Hematopoietic multipotent progenitor cell treated with erythropoietin and hydrocortisone succinate and interleukin-3 and kit ligand, for 17 days (in vitro differentiated cells): ENCODE measurements at places on chromosomes 6 and 20.

GRCh38 chr6:32151863-32152768, at the start of gene PRRT1:
Gene PRRT1 (minus strand): TSS chr6:32151939. CDS start chr6:32151827, 112 bp downstream.
- no peak for DNase-seq

- DNase-seq = no peak
Measured at GRCh38 chr20:10927011-10927583, 253.3 kb upstream of the JAG1 start.

DNA sequence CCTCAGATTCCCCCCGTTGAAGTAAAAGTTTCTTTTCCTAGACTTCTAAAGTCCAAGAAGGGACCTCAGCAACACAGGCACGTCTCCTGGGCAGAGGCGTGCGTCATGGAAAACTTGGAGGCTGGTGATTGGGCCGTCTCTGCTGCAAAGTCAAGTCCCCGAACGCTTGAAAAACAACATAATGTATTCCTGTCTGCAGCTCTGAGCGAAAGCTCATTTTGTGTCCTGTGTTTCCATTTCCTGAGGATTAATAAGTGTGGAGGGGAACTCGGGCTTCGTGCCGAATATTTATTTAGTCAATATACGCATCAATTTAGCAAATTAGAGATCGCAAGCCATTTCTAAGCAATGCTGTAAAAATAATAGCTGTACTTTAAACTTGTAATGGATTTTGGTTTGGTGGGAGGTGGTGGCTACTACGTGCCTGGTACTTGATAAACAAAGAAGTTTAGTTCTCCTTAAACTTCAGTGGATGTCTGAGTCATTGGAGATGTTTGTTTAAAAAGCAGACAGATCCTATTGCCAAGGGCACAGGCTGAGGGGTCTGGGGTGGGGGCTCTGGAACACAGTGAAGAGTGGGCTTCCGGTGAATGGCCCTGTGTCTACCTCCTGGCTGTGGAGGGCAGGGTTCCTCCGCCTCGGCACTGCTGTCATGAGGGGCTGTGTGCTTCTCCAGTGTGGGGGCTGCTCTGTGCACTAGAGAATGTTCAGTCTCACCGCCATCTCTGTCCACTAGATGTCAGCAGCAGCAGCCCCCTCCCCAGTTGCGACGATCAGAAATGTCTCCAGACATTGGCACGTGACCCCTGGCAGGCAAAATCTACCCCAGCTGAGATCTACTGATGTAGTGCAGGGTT, 21.8 kb downstream of the PCK1 start:
- DNase-seq = no peak

GRCh38 chr6:85346196-85346595, 103.7 kb upstream of the NT5E start:
- DNase-seq = no peak

- DNase-seq = peak; percentile 87
Measured at GRCh38 chr20:51456511-51457509, 85.7 kb downstream of the NFATC2 start.

GRCh38 chr6:29925321-29925720, 17.0 kb upstream of the HLA-A start:
- no peak for DNase-seq

- no peak for DNase-seq
Measured at GRCh38 chr20:55605594-55605993, 399.7 kb downstream of the CBLN4 start.

DNA sequence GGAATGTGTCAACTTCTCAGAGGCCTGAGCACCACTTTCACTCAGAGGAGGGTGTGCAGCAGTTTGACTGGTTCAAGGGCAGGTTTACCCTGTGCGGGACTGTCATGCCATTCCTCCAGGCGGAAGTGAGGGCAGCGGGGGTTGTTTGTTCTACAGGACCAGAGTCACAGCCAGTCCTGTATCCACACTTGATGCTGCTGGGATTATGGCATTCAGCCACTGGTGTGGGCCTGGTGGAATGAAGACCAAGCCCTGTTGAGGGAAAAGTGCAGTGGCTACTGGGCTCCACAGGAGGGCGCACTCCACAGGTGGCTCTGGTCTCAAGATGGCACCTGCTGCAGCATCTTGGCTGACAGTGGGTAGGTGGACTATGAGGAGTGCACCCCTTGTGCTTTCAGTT, 14.8 kb downstream of the SEMG2 start:
- no peak for DNase-seq

DNA sequence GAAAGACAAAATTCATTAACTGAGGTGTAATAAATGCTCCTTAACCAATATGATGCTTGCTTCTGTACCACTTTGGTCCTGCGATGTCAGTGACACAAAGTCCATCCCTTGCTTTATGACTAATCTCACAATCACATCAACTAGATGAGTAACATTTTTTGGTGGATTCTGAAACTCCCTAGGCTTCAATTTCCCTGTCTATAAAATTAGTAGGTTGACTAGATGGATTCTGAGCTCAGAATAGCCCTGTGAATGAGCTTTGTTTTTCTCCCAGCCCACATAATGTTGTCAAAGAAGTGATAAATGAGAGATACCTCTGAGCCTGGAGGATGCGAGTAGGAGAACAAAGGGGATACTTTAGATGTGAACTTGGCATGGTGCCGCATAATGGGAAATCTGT, 9.1 kb downstream of the TXLNB start:
- DNase-seq = no peak

- no peak for DNase-seq
Measured at GRCh38 chr20:8971669-8972316, 97.1 kb upstream of the PLCB4 start.

GRCh38 chr6:15274692-15275387, 29.0 kb downstream of the JARID2 start:
- DNase-seq = peak; percentile 62

DNA sequence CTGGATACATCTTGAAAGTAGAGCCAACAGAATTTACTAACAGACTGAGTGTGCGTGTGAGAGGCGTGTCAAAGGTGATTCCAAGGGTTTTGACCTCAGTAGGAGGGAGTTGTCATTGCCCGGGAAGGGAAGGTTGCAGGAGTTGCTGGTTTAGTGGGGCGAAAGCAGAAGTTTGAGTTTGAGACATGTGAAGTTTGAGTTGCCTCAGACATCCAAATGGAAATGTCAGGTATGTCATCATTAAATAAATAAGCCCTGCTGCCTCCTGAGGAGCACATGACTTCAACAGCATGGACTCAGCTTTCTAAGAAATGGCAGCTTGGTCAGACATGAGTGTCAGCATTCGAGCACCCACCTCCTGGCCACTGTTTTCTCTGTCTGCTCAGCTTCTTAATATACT, 26.6 kb upstream of the TGM2 start:
- no peak for DNase-seq
